SHP77 treated with DMSO at 0.1 percent for 48 hours (cell line): ENCODE measurements at places on chromosomes 12 and 14.

GRCh38 chr14:76829650-76830421 is 3.6 kb downstream of the LRRC74A start:
- no peak for DNase-seq

- DNase-seq, result no peak
These were observed 99.6 kb upstream of the FOXG1 start for GRCh38 chr14:28666961-28667360.

- no peak for DNase-seq
These were observed 28.7 kb upstream of the P2RX4 start for GRCh38 chr12:121181181-121181580.

DNA sequence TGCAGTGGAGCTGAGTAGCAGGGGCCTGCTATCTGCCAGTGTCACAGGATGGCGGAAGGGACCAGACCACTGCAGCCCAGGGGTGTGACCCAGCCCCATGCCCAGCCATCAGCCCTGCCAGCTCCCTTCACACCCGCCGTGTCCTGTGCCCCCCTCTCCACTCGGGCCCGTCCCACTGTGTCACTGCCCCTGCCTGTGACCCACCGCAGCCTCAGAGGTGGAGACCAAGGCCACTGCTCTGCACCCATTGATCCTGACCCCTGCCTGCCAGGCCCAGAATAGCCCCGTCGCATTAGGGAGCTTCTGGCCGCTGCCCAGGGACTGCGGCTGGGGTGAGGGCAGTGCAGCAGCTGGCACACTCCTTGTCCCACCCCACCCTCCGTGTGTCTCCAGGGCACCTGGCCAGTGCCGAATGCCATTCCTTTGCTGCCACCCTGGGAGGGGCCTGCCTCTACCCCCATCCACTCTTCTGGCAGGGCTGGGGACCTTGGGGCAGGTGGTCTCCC is 2.1 kb upstream of the CRIP2 start:
- DNase-seq, result no peak

DNA sequence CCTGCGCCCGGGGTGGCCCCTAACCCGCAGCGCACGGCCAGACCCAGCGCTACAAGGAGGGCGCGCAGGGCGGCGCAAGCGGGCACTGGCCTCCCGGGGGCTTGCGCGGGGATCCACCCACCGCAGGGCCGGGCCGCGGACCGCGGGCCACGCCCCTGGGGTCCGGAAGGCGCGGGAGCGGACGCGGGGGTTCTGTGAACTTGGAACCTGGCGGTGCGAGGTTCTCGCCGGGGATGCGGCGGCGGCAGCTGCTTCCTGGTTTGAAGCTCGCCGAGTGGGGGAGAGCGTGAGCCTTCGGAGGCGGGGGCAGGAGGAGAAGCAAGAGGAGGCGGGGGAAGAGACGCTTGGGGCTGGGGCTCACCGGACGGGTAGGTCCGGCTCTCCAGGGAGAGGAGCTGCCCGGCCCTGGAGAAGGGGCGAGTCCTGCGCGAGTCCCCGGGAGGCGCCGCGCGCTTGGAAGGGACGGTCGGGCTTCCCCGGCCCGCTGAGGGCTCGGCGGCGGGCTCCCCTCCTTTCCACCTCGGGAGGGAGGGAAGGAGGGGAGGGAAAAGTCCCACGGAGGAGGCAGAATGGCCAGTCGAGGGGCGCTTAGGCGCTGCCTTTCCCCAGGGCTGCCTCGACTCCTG is at the start of gene PRKCH:
PRKCH (plus strand) TSS at position 195 of the 626 bp plus-strand sequence. CDS start 523 bp downstream, outside the sequence.
- DNase-seq, result no peak

- DNase-seq, result no peak
These were observed 92.9 kb downstream of the FAR2 start for GRCh38 chr12:29241821-29242591.

GRCh38 chr12:74365178-74365964 is 172.3 kb upstream of the ATXN7L3B start:
- peak; percentile 10 for DNase-seq

DNA sequence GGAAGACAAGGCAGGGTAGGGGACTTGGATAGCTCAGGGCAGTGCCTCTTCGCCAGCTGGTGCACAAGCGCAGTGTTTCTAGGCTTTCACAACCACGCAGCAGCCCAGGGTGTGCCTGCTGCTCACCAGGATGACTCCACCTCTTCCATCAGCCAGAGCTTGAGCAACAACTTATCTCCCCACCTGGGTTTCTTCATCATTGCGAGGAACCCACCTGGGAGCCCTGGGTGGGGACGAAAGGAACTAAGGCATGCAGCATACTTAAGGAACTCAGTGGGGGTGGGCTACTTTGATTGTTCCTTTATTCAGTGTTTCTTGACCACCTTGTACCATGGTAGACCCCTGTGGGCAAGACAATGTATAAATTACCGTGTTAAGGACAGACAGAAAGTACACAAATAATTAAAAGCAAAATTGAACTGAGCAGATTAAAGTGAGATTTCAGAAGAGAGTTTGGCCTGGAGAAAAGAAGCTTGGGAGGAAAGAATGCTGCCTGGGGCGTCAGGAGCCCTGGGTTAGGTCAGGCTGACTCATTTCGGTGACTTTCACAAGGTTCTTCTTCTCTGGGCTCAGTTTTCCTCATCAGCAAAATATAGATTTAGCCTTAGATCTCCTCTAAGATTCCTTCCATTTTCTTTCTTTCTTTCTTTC is 22.9 kb downstream of the KRT18 start:
- DNase-seq, result no peak

DNA sequence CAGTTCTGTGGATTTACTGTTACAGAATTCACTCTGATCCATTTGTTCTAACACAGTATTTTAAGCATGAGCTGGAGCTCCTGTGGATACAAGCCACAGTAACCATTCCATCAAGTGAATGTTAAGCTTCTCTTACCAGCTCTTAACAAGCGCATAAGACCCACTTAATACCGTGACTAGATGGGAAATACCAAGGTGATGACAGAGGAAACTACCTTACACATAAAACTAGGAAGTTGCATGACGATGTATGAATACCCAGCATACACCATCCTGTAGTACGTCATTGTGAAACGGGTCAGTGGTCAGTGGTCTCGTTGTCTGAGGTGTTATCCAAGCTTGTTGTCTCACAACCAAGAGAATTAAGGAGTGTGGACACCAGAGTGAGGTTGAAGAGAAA is 2.0 kb upstream of the GALC start:
- DNase-seq, result no peak

DNA sequence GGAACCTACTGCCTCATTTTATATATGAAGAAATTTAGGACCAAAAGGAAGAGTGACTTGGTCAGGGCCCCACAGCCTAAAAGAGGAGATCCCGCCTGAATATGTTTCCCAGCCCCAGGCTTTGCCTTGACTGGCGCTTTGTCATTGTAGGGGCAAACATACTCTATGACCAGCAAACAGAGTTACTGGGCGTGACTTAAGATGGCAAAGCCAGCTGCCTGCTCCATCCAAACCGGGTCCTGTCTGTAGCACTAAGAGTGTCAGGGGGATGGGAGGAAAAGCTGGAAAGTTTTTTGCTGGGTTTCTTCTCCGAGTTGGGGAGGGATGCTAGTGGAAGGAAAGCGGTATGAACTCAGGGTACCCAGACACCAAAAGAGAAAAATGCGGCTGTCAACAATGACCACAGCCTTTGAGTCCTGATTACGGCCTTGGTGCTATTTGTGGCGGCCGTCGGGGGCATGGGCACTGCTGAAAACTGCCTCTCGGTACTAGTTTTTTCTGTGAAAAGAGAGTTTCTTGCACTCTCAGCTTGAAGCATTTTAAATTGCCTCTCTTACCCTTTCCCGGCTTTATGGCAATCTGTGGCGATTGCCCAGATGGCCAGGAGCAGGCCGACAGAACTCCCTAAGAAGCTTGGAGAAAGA is 82.7 kb downstream of the PRIMA1 start:
- no peak for DNase-seq

GRCh38 chr14:92470811-92471210 is 42.8 kb upstream of the RIN3 start:
- no peak for DNase-seq

DNA sequence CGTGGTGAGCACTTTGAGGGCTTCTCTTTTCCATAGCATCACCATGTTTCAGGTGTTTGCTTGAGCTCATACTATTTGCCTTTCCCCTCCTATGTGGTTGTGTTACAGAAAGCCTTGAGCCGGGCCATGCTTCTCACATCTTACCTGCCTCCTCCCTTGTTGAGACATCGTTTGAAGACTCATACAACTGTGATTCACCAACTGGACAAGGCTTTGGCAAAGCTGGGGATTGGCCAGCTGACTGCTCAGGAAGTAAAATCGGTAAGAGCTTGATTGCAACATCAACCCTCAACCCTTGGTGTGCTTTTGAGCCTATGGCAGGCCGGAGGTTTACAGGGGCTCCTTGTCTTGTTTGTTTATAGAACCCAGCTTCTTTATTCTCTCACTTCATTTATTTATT is 8.1 kb downstream of the LETMD1 start:
- no peak for DNase-seq

DNA sequence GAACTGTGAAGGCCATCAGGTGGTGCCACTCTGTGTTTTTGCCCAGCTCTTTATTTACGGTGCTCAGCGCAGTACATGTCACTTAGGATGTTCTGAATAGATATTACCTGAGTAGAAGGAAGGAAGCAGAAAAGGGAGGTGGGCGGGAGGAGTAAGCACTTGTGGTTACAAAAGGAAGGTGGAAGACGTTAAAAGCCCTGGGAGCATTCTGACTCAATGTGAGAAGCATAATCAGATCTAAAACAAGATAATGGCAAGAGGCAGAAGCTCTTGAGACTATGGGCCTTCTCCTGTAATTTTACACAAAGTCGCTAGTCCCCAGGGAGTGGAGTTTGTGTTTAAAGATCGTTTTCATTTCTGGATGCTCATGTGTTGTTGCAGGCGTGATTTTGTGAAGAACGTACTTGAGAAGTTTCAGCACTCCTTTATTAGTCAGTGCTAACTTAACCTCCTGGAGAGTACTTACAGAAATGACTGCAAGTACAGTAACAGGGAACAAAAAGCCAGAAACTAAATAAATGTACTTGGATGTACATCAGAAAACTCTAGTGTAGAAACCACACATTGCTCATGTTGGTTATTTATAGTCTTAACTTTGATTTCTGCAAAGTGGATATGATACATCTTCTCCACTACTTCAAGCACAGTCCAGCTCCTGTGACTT is 1523.5 kb downstream of the AACS start:
- DNase-seq, result no peak

- DNase-seq, result no peak
These were observed 2.1 kb downstream of the CSRP2 start for GRCh38 chr12:76876696-76877229.

DNA sequence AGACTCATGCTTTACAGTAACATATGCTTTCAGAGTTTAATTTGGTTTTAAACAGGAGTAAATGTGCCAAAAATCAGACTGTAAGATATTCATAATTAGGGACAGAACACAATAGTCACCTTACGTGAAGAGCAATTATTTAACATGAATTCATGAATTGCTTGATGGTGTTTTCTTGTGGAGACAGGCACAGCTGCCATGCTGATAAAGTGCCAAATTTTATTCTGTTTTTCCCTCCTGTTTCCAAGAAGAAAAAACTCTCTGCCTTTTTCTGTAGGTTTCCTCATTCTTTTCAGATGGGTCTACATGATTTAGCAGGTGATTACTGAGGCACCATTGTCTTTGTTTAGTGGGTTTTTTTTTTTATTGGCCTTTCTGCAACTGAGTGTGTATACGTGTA is 80.1 kb downstream of the C12orf42 start:
- no peak for DNase-seq

DNA sequence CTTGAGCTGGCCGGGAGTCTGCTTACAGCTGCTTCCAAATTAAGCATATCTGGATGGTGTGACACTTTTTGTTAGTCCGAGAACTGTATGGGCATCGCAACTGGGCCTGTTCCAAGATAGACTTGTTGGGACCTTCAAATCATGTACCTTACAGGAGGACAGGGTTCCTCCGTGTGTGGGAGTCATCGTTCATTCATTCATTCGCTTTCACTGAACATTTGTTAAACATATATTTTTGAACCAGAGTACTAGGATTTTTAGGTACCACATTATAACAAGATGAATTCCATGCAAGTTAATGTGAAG is 387 bp upstream of the IPO8 start:
- DNase-seq, result no peak

- DNase-seq, result no peak
These were observed 123.8 kb downstream of the TMEM132D start for GRCh38 chr12:129779989-129780388.
